Stimulated activated CD8-positive, alpha-beta memory T cell treated with anti-CD3 and anti-CD28 coated beads, Interleukin-7, amount 100 ng/mL, for 48 hours (primary cell): ENCODE measurements at places on chromosomes 2 and 18.

DNA sequence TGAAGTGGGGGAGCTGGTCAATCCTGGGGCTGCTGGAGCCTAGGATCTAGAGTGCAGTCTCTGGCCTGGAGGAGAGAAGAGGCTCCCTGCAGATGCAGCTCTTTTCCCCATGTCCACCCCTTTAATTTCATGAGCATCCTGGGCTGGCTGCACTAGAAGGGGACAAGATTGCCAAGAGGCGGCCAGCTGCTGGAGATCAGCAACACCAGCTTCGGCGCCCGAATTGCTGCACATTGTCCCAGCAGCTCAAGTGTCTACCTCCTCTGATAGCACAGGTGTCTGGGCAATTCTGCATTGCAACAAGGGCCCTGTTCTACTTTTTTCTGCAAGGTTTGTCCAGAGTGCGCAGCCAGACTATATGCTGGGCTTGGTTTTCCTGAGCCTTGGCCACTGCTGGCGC is 125.7 kb downstream of the AGAP1 start:
- no peak for DNase-seq

GRCh38 chr2:85760371-85760770 is 6.6 kb downstream of the ATOH8 start:
- DNase-seq, result no peak

GRCh38 chr18:48581941-48582340 is 43.1 kb downstream of the CTIF start:
- no peak for DNase-seq

- DNase-seq, result no peak
These were observed 52.5 kb upstream of the TTN start for GRCh38 chr2:178859730-178860129.

DNA sequence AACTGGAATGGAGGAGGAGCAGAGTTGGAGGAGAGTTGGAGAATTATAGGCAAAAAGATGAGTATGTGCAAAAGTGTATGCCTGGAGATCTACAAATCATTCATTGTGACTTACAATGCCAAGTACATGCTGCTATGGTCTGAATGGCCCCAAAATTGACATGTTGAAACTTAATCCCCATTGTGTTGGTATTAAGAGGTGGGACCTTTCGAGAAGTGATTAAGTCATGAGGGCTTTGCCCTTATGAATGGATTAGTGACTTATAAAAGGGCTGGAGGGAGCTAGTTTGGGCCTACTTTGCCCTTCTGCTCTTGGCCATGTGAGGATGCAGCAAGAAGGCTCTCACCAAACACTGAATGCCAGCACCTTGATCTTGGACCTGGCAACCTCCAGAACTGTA is 6.3 kb upstream of the RBMS1 start:
- no peak for DNase-seq

GRCh38 chr2:151971301-151972051 is 127.4 kb downstream of the CACNB4 start:
- DNase-seq, result no peak

- no peak for DNase-seq
These were observed 296 bp upstream of the GRHL1 start for GRCh38 chr2:9951272-9951521.

DNA sequence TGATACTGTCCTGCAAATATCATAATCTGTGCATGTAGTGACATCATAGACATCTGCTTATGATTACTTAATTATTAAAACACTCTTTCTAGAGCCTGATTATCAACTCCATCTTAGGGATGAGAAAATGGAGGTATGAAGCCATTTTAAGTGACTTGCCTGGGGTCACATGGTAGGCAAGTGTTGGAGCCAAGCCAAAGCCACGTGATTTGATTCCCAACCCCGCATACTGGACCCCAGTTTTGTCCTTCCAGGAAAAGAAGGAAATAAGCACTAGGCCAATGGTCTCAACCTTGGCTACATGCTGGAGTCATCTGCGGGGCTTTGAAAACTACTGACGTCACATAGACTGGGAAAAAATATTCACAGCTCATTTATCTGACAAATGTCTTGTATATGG is 19.6 kb upstream of the SEH1L start:
- DNase-seq, result no peak

GRCh38 chr2:202237787-202238233 is 587 bp downstream of the SUMO1 start:
- DNase-seq, result no peak

- DNase-seq, result no peak
These were observed 11.1 kb upstream of the RPIA start for GRCh38 chr2:88680266-88680902.

- DNase-seq, result no peak
These were observed 86.4 kb downstream of the LIMS1 start for GRCh38 chr2:108620656-108621055.

- DNase-seq, result no peak
These were observed 379.1 kb upstream of the ATP5MC3 start for GRCh38 chr2:175560521-175561169.

DNA sequence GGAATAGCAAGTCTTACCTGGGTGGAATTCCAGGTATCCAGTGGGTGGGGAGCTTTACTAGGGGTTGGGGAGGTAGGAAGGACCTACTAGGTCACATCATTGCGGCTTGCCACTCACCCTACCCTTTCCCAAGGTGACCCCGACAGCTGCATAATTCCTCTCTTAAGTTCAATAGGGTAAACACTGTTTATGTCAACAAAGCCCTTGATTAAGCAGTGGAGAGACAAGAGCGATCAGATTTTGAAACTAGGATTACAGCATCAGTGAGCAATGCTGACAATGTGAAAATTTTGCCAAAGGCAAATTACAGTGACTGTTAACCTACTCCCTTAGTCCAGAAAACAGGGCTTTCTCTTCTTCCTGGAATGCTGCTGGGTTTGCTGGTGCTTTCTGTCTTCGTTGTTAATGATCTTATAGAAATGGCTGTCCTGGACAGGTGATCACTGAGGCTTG is 14.5 kb downstream of the SLC19A3 start:
- no peak for DNase-seq

GRCh38 chr2:60567919-60568768 is 14.7 kb upstream of the BCL11A start:
- no peak for DNase-seq

DNA sequence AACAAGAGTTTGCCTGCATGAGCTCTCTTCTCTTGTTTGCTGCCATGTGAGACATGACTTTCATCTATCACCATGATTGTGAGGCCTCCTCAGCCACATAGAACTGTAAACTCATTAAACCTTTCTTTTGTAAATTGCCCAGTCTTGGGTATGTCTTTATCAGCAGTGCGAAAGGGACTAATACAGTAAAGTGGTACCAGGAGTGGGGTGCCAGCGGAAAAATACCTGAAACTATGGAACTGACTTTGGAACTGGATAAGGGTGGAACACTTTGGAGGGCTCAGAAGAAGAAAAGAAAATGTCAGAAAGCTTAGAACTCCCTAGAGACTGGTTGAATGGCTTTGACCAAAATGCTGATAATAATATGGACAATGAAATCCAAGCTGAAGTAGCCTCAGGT is 260.9 kb downstream of the DSC3 start:
- no peak for DNase-seq

DNA sequence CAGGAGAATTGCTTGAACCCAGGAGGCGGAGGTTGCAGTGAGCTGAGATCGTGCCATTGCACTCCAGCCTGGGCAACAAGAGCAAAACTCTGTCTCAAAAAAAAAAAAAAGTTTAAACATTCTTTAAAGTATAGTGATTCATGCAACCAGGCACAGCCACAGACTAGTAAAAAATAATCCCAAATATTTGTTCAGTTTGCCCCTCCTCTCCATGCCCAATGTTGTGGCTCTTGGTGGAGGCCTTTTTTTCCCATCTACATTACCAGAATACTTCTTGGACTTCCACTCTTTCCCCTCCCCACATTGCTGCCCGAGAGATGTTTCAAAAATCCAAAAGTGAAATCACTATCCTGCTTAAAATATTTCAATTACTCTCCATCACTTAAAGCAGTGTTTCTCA is 5.1 kb upstream of the MALT1 start:
- no peak for DNase-seq

- DNase-seq, result peak; percentile 50
These were observed 70.3 kb upstream of the PSME4 start for GRCh38 chr2:54041135-54041534.

- DNase-seq, result no peak
These were observed 65.2 kb upstream of the RNF152 start for GRCh38 chr18:61957801-61958516.

DNA sequence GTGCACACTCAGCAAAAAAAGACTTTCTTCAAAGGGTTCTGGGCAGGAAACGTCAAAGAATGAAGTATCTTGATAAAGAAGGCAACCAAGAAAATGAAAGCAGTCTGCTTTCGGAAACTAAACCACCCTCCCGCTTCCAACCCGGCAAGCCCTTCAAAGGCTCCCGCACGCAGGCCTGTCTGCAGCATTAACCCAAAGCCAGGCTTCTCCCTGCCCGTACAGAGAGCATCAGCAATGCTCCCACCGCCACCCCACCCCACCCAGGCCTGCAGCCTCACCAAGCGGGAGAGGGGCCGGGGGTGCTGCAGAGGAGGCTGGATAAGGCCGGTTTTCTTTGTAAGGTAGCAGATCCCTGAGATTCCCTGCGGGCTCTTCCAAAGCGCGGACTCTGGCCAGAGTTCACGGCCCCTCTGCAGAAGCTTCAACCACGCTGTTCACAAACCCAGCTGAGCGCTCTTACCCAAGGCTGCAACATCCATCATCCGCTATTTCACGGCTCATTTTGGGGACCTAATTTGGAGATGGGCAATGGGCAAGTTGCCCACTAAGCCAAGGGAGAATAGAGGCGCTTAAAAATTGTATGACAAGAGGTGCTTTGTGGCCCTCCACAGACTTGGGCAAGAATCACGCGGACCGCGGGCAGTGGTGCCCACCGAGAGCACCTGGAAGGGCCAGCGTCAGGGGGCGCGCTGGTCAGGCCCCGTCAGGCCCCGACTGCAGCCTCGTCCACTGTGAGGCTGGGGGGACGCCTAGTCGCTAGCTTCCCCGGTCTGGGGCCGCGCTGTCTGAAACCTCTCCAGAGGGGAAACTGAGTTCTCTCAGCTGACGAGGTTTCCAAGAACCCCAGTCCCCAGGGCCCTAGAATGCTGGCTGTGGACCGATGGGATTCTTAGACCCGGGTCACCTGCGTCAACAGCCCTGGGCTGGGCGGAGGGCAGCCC is 225.4 kb upstream of the ID2 start:
- no peak for DNase-seq

GRCh38 chr2:100042562-100042961 is 99.8 kb downstream of the AFF3 start:
- DNase-seq, result no peak

DNA sequence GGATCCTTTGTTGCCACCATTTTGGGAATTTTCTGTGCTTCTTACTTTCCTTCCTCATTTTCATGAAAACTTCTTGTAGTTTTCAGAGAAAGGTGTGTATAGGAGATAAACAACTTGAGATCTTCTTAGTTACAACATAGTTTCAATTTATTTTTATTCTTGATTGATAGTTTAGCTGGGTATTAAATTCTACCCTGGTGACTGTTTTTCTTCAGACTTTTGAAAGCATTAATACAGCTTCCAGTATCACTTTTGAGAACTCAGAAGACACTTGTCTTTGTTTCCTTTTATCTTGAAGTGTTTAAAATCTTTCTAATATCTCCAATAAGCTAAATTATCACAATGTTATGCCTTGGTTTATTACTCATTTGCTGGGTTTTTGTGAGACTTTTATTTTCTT is 167.5 kb upstream of the DPP10 start:
- no peak for DNase-seq

- no peak for DNase-seq
These were observed 218.1 kb downstream of the ARHGAP15 start for GRCh38 chr2:143347271-143347695.

- no peak for DNase-seq
These were observed 140.4 kb downstream of the CDH2 start for GRCh38 chr18:28036488-28036887.

DNA sequence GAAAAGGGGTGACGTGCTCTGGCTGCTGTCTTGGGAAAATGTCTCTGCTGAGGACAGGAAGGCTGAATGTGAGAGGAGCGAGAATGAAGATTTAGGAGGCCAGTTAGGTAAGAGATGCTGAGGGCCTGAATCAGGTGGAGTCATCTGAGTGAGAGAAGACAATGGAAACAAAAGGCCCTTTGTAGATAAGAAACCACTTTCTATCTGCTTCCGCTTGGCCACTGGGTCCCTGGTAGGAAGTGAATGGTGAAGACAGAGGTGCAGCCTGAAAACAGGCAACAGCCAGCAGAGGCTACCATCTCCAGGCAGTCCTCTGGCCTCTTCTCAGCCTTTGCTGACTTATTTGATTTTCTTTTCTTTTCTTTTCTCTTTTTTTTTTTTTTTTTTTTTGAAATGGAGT is 374.0 kb upstream of the SLC14A2 start:
- no peak for DNase-seq

DNA sequence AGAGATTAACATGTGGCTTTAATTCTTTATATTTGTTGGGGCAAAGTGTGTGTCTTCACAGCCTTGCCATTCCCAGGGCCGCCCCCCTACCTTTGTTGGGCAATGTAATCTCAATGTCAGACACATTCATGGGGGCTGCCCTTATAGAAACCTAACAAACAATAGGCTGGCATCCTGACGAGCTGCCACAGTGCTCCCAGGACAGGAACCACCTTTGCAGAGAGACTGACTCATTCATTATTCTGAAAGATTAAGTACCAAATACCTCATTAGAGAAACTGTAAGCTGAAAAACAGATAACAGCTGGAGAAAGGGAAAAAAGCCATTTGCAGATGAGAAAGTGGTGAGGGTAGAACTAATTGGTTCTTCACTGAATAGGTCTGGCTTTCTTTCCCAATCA is 1587.5 kb upstream of the PIK3C3 start:
- DNase-seq, result no peak

DNA sequence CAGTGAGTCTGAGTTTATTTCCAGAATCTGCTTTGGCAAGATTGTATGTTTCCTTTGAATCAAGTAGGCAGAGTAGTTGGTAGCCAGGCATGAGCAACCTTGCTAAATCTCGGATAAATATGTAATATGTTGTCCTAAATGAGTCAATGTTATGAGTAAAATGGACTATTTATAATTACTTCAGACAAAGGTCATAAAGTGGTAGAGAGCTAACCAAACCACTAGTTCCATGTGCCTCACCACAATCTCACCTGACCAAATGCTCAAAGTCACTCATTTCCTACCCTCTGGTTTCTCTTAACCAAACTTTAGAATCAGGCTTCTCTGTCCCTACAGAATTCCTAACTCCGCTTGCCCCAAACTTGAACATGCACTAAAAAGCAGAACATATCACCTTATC is 261.2 kb upstream of the FSIP2 start:
- DNase-seq, result no peak

DNA sequence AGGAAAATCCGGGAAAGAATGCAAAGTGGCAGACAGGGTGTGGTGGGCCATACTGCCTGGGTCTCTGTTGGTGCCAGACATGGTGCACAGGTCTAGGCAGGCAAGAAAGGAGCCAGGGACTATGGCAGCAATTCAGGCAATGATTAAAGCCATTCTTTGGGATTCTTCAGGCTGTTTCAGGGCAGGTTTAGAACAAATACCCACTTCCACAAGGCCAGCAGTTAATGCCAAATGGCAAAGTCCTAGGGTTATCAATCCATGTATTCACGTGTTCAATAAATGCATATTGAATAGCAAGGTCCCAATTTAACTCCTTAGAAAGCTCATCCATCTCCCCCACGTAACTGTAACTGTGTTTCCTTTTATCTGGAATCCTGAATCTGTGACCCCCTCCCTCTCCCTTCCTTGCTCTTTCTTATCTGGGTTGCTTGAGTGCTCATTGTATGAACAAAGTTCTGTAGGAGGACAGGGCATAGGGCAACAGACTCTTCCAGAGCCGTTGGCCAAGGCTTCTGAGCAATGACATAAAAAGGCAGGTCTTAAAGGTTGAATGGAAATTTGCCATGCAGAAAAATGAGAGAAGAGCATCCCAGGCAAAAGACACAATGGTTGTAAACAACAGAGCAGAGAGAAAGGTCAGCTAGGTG is 146.8 kb upstream of the KLHL29 start:
- no peak for DNase-seq
